NCI-H2029 treated with DMSO at 0.1 percent for 48 hours (cell line): ENCODE measurements at places on chromosomes 4 and X.

DNA sequence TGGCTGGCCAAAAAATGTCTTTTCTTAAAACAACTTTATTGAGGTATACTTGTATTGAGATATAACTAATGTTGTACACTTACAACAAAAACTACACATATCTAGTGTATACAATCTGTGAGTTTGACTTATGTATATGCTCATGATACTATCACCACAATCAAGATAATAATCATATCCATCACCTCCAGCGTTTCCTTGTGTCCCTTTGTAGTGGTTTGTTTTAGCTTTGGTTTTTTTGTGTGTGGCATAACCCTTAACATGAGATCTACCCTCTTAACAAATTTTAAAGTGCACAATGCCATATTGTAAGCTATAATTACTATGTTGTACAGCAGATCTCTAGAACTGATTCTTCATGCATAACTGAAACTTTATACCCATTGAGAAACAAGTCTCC, 13.4 kb upstream of the PCSK1N start:
- DNase-seq = no peak

DNA sequence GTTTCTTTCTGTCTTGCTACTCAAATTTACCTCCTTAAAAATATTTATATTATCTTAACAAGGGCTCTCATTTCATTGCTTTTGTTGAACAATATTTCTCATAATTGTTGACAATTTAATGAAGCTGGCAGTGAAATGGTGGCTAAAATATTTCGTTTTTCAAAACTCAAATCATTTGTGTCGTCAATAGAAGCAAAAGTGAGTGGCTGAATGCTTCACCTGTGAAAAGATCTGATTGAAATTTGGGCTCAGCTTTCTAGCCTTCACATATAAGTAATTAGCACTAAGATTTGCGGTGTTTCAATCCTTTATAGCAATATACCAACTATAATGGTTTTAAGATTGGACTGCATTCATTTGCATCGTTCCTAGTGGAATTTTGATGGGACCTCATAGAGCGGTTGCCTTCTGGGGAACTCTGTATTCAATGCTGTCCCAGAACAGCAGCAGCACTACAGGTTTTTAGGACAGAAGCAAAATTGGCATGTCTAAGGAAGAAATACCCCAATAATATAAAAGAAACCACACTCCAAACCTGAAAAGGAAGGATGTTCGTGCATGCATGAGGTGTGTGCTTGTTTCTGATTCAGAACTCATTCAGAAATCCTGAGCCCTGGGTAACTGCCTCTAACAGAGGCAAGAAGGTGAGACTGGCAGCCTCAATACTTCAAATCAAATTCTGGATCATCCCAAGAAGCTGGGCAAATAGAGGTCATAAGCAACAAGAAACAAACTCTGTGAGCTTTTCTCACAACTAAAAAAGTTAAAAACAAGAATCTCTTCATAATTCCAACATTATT, 2.5 kb downstream of the CXCL1 start:
- DNase-seq = no peak

GRCh38 chr4:41200486-41201017, 13.8 kb downstream of the APBB2 start:
- DNase-seq = no peak

GRCh38 chrX:151516538-151517187, 46.8 kb upstream of the PASD1 start:
- no peak for DNase-seq

GRCh38 chr4:180717451-180718033, 1525.7 kb upstream of the TENM3 start:
- no peak for DNase-seq

DNA sequence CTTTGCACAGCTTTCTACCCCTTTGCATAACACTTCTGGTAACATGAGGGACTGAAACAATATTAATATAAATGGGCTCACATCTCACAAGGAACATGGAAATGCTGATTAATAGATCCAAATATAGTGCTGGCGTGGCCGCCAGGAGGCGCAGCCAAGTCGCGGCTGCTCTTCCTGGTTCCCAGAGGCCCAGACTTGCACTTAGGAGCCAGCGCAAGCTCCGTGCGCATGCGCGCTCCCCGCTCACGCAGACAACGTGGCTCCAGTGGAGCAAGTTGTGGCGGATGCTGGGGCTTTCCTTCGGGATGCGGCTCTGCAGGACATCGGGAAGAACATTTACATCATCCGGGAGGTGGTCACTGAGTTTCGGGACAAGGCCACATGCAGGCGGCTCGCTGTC, 318.3 kb upstream of the SLC7A11 start:
- DNase-seq = no peak

DNA sequence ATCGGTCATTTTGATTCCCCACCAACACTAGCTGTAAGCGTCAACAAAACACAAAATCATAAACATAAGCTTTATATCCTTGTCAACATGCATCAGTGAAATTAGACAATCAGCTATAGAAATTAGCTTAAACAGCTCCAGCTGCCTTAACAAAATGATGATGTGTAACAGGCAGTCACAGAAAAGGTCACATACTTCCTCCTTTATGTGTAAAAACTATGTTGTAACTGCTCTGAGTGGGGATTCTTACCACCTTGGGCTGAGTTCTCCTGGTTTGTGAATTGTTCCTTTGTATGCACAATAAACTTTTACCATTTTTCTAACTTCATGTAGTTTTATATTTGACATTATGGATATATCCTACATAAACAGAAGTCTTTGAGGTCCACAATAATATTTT, 73.9 kb upstream of the MAP9 start:
- no peak for DNase-seq

DNA sequence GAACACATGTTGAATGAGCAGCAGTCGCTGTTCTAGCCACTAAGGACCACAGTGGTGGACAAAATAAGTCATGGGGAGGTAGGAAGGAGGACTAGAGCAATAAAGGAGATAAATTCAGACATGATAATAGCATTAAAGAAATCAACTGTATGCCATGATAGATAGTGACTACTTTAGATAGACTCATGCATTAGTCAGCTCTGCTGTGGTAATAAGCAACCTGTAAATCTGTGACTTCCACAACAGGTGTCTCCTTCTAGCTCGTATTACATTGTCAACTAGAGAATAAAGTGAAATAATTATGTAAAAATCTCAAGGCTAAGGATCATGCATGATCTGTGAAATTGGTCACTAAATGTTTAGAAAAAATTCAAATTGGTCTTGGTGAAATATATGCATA, 77.9 kb downstream of the WWC2 start:
- DNase-seq = no peak
